EL (cell line): ENCODE measurements at places on chromosomes 12 and 14.

DNA sequence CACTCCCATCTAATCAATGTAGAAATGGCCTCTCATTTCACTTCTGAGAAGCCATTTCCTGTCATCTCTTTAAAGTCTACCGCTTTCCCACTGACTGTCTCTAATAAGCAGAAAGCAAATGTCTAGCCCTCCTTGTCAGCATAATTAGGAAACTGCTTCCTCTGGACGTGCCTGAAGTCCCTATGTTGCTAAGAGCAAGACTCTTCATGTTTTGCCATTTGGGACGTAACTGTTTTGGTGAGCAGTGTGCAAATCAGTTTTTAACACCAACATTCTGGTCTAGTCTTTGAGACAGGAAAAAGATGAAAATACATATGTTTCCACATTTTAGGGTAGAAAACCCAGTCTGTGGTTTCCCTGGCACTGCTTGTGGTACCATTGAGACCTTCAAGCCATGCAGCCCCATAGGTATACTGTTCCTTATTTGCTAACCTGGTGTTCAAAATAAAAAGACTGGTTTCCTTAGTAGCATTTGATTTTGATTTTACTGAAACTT lies 22.2 kb downstream of the IFNG start:
- no peak for DNase-seq

DNA sequence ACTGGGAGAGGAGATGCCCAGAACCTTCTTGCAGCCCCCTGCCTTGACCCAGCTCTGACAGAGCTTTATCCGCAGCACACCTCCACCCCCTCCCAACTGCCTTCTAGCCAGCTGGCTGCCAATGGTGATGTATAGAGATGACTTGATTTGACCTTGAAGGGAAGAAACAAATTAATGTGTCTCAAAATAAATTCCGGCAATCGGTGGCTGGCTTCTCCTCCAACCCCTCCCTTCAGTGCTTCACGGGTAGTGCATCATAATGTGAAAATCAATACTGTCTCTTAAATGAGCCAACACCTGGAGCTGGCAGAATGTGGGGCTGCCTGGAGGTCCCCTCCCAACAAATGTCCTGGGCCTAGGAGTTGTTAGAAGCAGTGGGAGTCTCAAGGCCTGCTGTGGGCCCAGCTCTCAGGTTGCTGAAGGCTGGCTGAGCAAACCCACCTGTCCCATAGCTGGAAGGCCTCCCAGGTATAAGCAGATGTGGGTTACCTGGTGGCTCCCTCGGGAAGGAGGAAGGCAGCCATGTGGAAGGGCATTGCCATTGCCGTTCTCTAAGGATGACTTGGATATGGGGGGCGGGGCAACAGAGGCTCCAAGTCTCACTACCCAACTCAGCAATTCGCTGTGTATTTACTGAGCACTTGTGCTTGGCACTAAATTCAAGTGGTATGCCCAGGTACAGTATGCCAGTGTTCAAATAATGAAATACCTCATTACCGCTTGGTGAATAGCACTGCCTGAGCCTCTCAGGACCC lies 23.2 kb downstream of the HSPB8 start:
- no peak for DNase-seq

DNA sequence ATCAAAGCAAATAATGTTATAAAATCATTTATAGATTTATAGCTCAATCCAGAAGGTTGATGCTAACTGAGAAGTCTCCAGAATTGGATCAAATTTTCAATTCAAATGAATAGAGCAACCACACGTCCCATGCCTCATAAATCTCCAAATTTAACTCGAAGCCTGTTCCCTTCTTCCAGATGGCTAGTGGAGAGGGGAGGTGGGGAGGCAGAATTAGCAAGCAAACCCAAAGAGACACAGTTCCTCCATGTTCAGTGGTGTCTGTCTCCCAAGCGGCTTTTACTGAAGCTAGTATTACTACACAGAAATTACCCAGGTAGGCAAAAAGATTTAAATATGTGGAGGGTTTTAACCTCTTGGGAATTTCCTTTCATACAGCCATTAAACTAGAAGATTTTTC lies 65.8 kb downstream of the DUSP6 start:
- DNase-seq = no peak

DNA sequence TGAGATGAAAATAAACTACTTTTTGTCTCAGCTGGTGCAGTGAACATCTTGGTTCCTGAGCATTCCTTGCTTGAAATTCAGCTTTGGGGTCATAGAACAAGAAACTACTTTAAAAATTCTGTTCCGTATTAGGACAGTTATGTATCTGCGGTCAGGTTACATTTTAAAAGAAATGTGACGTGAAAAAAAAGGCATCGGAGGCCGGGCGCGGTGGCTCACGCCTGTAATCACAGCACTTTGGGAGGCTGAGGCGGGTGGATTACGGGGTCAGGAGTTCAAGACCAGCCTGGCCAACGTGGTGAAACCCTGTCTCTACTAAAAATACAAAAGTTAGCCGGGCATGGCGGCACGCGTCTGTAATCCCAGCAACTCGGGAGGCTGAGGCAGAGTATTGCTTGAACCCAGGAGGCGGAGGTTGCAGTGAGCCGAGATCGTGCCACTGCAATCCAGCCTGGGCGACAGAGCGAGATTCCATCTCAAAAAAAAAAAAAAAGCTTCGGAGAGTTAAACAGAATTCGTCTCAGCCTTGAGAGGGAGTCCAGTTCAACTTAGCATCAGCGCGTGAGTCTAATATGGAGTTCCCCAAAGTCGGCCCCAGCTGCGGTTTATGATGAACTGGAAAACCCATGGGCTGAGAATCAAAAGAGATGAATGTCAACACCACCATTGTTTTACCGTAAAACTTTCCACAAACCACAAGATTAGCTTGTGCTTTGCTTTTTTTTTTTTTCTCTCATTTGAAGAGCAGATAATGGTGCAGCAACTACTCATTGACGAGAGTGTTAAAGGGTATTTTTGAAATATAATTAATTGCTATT lies 2.1 kb upstream of the SLC2A13 start:
- no peak for DNase-seq

DNA sequence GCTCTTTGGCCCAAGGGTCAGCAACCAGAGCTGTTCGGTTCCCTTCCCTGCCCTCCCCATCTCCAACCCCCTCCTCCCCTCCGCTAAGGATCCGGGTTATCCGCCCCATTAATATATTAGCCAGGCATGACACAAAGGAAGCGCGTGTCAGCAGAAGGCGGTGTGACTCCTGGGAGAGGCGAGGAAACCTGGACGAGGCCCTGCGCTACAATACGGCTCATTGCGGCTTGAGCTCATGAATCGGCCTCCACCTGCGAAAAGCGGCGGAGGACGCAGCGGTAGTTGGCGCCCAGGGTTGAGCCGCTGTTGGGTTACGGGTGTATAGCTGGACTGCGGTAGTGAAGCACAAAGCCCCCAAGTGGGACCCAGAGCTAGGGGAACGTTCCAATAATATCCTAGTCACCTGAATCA lies 9.9 kb downstream of the FOXA1 start:
- DNase-seq = no peak

- no peak for DNase-seq
Measured at GRCh38 chr14:21109377-21110138, 8.7 kb downstream of the TMEM253 start.

DNA sequence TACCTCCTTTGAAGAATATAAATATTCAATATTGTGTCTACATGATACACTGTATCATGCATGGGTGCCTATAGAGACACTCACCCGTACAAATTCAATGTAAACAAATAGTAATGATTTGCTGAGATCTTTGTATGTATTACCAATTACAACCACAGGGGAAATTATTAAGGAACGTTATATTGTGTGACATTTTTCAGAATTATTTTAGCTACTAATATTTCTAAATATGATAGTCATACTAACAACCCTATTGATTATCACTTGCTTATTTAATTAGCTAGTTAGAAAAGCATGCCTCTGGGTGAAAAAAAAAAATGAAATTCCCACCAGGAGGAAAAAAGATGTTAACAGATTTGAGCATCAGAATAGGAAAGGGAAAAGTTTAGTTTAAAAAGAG lies 2.1 kb downstream of the SOX5 start:
- no peak for DNase-seq

DNA sequence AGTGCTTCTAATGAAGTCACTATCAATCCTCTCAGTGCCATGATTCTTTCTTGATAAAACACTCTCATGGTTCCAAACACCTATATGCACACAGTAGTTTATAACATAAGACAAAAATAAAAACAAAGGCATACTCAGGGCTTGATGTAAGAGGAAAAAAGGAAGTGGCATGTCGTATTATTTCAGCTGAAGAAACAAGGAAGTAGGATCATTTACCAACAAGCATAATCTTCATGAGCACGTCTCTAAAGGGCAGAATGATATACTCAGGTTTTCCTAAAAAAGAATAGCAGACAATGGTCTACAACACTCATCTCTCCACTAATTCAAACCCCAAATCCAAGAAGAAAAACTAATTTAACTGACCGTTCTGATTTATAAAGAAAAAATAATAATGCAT lies 33.9 kb downstream of the NUMB start:
- no peak for DNase-seq

DNA sequence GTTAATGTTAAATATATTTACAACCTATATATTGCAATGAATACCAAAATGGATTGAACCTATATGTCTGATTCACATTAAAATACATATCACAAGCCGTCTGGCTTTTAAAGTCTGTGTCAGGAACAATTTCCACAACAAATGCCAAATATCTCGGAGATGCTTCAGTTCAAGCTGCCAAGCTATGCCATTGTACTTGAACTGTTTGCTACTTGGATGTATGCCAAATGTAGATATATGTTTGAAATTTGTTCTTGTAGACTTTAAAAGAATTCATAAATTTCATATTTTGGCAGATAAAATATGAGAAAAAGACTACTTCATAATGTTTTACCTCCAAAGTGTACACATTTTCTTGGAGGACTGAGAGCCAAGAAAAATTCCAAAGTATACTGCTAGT lies 37.0 kb downstream of the WASHC3 start:
- DNase-seq = no peak

GRCh38 chr14:35085441-35085840 lies 36.3 kb downstream of the PPP2R3C start:
- no peak for DNase-seq

- DNase-seq = no peak
Measured at GRCh38 chr12:126474703-126475102, 1409.5 kb downstream of the AACS start.

DNA sequence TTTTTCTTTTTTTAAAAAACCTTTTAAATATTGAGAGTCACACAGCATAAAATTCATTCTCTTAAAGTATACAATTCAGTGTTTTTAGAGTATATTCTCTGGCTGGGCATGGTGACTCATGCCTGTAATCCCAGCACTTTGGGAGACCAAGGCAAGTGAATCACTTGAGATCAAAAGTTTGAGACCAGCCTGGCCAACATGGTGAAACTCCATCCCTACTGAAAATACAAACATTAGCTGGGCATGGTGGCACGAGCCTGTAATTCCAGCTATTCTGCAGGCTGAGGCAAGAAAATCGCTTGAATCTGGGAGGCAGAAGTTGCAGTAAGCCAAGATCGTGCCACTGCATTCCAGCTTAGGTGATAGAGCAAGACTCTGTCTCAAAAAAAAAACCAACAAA lies 68.4 kb upstream of the BCAT1 start:
- DNase-seq = peak; percentile 30

- no peak for DNase-seq
Measured at GRCh38 chr14:46233786-46234185, 417.8 kb downstream of the RPL10L start.

GRCh38 chr12:102652645-102653313 lies 172.4 kb upstream of the IGF1 start:
- no peak for DNase-seq

DNA sequence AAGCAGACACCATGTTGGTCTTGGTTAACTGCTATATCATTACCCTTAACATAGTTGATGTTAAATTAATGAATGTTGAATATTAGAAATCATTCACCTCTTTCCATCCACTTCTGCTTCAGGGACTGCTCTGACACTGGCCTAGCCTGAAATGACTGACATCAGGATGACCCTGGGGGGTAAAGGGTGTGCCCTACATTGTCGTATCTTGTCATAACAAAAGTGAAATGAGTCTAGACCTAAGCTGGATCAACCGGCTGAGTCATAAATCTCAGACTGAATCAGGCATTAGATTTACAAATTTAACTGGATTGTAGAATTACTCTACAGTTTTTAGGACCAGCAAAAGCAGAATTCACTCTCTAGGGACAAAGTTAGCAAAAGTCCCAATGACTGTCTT lies 35.3 kb downstream of the KICS2 start:
- peak; percentile 31 for DNase-seq
